Stimulated activated CD4-positive, alpha-beta T cell treated with anti-CD3 and anti-CD28 coated beads, Interleukin-4, amount 100 ng/mL, for 4 hours (primary cell): ENCODE measurements at places on chromosomes 3 and 15.

DNA sequence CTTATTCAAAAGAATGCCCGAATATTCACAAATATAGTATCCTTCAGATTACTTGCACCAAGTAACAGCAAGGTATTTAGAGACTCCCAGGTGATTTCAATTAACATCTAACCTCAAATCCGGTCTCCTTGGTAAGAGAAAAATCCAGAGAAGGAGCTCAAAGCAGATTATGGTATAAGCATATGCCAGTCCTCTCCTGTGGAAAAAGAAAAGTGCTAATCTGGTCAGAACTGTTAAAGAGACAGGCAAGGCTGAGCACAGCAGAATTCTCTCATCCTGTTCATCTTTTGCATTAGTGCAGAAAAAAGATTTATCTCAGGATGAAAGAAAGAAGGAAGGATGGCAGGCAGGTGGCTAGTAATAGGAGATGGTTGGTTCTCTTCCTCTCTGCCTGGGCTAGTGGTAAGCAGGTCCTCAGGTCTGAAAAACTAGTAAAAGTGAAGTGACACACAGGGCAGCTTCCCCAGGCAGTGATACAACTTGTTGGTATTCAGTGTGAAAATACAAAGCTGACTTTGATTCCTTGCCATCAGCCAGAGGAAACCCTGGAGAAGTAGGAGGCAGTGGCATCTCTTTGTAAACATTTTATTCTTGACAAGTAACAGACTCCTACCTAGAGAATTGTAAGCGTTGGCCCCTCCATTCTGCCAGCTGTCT, 14.2 kb downstream of the ATXN7 start:
- DNase-seq: no peak

DNA sequence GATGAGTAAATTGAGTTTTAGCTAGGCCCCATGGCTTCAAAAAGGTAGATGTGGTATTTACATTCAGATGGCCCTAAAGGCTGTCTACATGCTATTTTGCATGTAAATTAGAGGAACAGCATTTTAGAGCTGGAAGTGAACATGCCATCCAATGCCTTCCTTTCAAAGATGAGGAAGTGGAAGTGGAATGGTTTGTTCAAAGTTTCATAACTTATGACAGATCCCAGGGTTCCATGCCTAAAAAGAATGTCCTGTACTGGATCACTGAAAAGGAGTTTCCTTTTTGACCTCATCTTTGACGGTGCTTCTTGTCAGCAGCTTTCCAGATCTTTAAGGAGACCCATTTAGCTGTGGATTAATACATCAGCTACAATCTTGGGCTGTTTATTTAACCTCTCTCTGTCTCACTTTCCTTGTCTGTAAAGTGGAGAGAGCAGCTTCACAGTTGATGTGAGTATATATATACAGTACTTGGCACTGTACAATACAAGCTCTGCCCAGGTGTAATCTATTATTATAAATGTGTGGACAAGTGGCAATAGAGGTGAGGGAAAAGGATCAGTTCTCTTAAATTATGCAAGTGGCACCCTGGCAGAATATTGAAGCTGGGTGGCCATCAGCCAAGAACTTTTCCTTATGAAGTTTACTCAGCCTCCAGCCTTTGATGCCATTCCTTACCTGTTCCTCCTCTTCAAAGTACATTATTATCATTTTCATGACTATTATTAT, 68.7 kb upstream of the GOLGA8B start:
- DNase-seq: no peak

- DNase-seq: peak; percentile 69
Observed at GRCh38 chr3:51669241-51670052, 1.6 kb upstream of the TEX264 start.

GRCh38 chr3:59502806-59503205, 453.0 kb upstream of the CFAP20DC start:
- DNase-seq: peak; percentile 5

DNA sequence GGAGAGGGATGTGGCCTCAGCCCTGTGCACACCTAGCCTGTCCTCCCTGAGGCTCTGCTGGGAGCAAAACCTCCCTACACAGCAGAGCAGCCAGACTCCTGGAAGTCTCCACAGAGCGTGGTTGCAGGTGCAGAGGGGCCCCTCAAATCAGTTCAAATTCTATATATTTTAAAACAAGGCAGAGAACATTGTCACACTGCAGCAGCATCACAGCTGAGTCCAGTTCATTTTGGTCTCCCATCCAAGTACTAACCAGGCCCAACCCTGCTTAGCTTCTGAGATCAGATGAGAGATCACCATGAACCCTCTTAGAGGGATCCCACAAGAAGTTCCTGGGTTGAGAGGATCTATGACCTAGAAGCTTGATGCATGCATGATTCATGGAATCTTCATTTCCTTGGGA, 331.0 kb upstream of the RGMA start:
- DNase-seq: no peak

GRCh38 chr3:186760141-186760833, 23.1 kb upstream of the EIF4A2 start:
- no peak for DNase-seq

GRCh38 chr15:85821545-85821944, 26.8 kb upstream of the KLHL25 start:
- DNase-seq: no peak

GRCh38 chr3:149507491-149508324, 33.2 kb downstream of the TM4SF4 start:
- DNase-seq: no peak

DNA sequence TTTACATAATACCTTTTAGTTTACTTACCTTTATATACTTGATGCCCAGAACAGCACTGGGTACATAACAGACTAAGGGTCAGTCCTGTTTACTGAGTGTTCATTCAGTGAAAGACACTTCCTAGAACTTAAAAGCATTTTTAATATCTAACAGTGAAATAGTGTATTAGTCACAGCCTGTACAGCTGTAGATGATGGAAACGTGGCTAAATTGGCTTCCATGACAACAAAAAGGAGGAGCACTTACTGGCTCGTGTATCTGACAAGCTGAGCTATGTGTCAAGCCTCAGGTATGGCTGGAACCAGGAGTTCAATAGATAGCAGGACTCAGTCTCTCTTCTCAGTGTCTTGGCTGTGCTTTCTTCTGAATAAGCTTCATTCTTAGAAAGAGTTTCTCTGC, 40.2 kb downstream of the CMTM8 start:
- no peak for DNase-seq

- DNase-seq: no peak
Observed at GRCh38 chr15:88397506-88397905, 69.7 kb downstream of the MRPL46 start.

DNA sequence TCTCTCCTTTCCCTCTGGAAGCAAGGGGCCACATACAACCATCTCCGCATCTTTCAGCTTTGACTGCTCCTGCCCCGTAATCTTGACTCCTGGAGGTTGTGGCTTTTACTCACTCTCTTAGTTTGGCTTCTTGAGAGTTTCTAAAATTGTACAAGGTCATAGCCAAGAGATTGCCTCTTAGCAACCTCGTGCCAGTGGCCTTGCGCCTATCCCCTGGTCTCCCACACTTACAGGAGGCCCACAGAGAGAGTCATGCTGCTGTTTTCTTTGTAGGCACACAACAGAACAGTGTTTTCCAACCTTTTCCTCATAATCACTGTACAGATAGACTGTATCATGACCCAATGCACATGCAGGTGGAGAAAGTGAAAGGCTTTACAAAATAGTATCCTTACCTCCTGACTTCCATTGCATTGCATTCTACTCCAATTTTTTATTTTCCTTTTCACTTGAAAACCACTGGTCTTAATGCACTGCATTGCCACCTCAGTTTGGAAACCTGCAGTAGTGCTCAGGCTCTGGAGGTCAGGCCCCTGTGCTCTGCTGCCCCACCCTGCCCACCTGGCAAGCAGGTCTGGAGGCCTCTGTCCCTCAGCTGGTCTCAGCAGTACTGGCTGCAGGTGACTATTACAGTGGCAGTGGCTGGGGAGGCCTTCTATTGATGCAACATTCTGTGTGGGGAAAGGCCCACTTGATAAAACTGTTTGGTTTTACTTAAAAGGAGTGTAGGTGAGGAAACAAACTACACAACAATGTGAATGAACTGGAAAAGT, 156.2 kb downstream of the DNAJB8 start:
- no peak for DNase-seq

DNA sequence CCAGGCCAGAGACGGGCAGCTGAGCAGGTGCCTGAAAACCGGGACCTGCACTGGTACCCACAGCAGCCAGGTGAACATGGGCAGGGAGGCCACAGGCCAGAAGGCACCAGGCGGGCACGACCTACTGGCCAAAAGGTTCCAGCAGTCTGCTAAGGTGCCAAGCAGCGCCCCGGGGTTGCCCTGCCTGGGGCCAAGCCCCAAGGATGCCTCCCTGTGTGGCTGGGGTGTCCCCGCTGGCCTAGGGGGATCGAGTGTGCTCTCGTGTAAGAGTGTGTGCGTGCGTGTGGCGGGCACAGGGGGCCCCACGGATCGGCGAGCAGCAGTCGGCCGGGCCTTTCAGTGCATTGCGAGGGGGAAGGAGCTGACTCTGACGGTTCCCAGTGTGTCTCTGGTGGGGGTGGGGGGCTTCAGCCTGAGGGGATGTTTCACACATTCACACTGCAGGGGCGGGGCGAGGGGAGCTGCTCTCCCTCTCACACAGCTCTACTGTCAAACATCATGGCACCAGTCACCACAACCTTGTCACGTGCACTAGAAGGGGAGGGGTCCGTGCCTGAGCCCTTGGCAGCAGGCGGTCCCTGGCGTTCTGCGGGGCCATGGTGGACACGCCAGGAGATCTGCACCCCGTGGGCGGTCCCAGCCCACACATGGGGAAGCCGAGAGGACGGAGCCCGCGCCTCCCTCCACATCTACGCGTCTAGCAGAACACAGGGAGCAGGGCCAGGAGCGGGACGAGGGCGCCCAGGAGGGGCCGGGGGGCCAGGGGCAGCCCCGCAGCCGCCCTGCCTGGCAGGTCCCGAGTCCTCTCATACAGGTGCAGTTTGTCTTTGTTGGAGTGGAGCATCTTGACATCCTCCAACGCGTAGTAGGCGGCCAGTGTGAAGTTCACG, 44.5 kb downstream of the RGMA start:
- DNase-seq: no peak

DNA sequence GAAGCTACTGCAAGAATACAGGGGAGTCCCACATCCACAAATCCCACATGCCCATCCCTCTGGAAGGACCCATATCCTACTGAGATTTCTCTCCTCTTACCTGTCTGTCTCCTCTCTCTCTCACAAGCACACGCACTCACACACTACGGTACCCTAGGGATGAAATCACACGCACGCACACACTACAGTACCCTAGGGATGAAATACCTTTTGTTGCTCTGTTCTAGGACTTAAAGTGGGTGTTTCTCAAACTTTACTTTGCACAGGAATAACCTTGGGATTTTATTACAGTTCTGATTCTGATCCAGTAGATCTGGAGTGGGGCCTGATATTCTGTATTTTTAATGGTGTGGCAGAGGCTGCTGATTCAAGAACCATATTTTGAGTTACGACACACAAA, 622.2 kb upstream of the ZNF385D start:
- DNase-seq: no peak

DNA sequence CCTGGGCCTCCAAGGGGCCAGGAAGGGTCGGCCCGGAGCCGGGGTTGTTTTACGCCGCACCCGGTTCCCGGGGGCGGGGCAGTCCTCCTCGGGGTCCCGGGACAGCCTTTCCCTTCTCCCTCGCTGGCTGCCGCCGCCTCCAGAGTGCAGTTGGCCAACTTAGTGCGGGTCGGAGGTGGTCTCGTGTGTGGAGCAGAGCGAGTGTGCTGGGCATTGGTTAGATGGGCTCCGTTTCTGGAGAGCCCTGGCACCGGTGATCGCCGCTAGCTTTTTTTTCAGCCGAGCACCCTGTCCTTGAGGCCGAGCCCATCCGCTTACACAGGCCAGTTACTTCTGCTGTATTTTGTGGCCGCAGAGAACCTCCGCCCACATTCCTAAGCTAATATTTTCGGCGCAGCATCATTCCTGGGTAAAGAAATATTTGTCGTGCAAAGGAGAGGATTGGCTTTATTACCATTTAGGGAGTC, 585 bp downstream of the KIF23 start:
- no peak for DNase-seq
